ENCODE measurements at places on chromosomes 7 and 10.

DNA sequence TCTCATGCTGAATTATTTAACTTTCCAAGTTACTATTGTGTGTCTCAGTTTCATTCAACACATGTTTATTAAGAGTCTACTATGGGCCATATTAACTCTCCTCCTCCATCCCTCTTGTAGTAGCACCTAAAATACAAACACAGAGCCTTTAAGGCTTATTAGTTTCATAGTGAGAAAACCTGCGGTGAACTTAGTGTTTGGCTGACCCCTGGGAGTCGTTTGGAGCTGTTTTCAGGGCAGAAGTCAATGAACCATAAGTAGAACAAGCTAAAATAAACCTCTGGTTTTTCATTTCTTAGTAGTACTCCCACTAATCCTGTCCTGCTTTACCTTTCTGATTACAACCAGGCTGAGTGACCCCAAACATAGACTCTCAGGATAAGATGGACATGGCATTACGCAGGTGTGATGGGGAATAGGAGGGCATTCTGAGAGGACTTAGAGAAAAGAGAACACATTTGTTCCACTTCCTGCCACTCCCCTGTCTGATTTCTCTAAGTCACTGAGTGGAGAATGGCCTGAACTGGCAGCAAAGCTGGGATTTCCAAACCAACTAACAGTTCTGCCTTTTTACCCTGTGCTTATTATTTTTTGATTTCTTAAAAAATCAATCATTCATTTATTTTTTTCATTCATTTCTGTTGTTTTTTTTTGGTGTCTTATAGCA, 74.5 kb downstream of the LRMDA start:
- DNase-seq = no peak

- DNase-seq = no peak
These were observed 289.9 kb upstream of the CELF2 start for GRCh38 chr10:10727812-10728211.

- no peak for DNase-seq
These were observed 11.7 kb upstream of the TBRG4 start for GRCh38 chr7:45122975-45123860.

DNA sequence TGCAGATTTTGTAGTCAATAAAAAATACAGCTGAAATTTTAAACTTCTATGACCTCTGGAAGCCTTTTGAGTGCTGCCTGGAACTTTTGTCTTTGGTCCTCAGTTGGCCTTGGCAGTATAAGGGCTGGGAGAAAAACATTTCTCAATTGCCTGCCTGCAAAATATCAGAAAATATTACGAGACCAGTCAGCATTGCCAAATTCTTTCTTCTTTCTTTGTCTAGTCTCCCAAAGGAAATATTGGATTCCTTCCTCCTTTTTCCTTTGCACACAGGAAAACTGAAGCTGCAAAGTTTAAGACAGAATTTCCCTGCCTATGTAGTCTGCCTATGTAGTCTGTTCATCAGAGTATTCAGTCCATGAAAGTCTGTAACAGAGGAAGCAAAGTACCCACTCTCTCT, 95.9 kb downstream of the CHRM2 start:
- DNase-seq = no peak

- no peak for DNase-seq
These were observed 97.3 kb downstream of the CDK6 start for GRCh38 chr7:92739091-92739490.

- no peak for DNase-seq
These were observed 10.9 kb upstream of the ERCC6 start for GRCh38 chr10:49549640-49550346.

DNA sequence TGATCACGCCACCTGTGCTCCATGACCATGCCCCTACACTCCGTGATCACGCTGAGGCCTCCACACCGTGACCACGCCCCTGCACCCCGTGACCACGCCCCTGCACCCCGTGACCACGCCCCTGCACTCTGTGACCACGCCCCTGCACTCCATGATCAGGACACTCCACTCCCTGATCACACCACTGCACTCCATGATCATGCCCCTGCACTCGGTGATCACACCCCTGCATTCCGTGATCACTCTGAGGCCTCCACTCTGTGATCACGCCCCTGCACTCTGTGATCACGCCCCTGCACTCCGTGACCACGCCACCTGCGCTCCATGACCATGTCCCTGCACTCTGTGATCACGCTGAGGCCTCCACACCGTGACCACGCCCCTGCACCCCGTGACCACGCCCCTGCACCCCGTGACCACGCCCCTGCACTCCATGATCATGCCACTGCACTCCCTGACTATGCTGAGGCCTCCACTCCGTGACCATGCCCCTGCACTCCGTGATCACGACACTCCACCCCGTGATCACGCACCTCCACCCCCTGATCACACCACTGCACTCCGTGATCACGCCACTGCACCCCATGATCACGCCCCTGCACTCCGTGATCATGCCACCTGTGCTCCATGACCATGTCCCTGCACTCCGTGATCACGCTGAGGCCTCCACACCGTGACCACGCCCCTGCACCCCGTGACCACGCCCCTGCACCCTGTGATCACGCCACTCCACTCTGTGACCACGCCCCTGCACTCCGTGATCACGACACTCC, 27.7 kb downstream of the STK32C start:
- DNase-seq = no peak

GRCh38 chr7:82360591-82361368, 82.8 kb downstream of the CACNA2D1 start:
- no peak for DNase-seq

DNA sequence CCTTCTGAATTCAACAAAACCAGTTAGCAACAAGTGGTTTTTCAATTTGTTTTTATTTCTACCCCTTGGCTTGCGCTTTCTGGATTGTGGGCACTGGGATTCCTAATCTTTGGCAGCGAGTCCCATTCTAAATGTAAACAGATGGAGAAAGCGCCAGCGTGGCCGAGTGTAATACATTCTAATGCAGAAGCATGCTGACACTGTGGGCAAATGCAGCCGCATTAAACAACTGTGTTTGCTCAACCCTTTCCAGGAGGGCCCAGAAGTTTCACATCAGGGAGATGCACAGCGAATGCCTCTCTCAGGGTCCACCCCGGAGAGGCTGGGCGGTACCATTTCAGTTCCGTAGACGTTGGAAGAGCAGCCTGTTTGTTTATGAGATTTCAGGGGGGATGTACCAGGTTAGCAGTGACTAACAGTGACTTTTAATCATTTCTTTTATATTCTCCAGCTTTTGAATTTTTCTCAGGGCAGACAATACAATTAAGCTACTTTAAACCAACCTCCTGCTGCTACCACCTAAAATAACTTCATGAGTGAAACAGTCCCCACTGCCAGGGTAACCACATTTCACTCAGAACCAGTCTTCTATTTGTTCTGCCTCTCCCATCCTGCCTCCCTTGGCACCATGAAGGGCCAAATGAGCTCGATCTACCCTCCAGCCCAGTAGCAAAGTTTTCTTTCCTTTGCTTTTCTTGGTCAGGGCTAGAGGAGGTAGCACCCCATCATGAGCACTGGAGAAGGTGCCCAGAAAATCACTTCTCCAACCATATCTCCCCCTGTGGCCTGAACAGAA, 164.2 kb upstream of the ITGB1 start:
- DNase-seq = no peak

- DNase-seq = no peak
These were observed 265.1 kb downstream of the FGFR2 start for GRCh38 chr10:121332829-121333765.

- DNase-seq = no peak
These were observed 16.6 kb downstream of the RBP4 start for GRCh38 chr10:93584445-93584844.

GRCh38 chr10:15341502-15342128, 29.5 kb downstream of the FAM171A1 start:
- no peak for DNase-seq

DNA sequence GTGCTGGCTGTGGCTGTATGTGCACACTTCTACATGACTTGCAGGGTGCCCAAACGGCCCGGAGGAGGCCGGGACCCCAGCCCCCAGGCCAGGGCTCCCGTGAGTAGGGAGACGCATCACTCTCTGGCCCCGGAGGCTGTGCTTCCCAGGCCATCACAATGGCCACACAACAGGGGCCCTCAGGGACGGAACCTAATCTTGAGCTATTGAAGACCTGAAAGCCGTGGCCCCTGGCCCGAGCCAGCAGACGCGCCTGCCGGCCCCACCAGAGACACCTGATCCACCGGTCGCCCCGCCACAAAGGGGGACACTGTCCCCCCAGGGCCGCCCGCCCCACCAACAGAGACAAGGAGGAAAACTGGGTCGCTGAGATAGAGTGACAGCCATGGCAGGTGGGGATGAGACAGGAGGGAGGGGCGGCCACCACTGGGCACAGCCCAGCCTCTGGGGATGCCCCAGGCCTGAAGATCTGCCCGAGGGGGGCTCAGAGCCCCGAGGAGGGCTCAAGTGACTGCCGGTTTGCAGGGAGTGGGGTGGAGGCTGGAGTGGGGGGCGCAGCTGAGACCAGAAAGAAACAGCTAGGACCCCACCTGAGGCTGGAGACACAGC, 10.2 kb upstream of the LFNG start:
- DNase-seq = no peak

- no peak for DNase-seq
These were observed 161.6 kb downstream of the LRMDA start for GRCh38 chr10:75592791-75593643.

GRCh38 chr10:35555962-35556930, 48.9 kb upstream of the GJD4 start:
- DNase-seq = no peak

GRCh38 chr10:17805330-17805729, 3.8 kb upstream of the MRC1 start:
- no peak for DNase-seq

- no peak for DNase-seq
These were observed 57.5 kb downstream of the KLHDC10 start for GRCh38 chr7:130127821-130128317.

- DNase-seq = no peak
These were observed 34.3 kb upstream of the DNAH11 start for GRCh38 chr7:21508538-21508937.

DNA sequence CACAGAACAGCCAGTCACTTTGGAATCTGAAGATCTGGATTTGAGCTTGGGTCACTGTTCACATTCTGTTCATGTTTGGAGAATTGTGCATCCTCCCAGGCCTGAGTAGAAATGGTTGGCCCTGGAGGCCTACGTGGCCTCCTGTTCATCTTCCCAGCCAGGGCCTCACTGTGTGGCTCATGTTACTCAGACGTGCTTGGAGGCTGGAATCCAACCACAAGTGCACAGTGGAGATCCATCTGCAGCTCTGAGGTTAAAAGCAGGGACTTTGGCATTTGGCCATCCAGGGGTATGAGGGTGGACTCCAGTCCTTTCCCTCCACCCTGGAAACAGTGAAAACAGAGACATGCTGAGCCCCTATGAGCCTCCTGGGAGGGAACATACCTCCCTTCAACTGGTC, 709.0 kb upstream of the IGFBP3 start:
- DNase-seq = no peak

- DNase-seq = no peak
These were observed 76.6 kb downstream of the CNNM2 start for GRCh38 chr10:102994531-102995295.

GRCh38 chr10:69360485-69361302, 56.0 kb downstream of the TACR2 start:
- DNase-seq = no peak

DNA sequence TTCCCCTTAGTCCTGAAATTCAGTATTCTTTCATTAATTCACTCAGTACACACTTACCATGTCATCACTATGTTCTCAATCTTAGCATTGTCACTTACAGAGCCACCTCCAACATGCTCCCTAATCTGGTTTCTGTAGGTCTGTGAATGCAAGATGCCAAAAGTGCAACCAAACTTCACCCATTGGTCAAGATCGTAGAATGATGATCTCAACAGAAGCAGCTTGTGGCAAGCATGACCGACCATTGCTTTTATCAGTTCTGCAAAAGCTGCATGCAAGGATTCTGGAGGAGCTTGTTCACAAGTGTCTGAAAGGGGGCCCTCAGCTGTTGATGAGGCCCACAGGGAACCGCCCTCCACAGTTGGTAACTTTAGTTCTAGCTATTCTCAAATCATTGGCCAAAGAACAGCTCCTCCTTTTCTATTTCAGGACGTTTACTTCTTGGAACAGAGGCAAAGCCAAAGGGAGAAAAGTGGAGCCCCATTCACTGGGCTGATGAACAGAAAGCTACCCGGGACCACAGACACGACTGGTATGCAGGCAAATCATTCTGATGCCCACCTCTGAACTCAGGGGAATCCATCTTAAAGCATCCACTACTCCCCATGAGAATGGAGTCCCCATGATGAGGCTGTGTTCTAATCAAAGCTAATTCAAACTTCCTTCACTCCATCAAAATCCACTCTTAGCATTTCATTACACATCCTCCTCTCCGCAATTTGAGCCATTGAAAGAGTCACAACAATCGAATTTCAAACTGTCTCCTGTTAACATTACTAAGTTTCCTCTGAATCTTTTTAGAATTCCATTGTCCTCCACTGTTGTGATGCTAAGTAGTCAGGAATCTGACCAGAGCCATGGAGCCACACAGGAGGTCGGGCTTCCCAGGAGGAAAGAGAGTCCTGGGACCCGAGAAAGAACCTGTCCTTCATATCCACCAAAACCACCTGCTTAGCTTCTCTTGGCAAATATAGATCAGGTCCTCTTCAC, 13.9 kb downstream of the GRB10 start:
- DNase-seq = no peak

DNA sequence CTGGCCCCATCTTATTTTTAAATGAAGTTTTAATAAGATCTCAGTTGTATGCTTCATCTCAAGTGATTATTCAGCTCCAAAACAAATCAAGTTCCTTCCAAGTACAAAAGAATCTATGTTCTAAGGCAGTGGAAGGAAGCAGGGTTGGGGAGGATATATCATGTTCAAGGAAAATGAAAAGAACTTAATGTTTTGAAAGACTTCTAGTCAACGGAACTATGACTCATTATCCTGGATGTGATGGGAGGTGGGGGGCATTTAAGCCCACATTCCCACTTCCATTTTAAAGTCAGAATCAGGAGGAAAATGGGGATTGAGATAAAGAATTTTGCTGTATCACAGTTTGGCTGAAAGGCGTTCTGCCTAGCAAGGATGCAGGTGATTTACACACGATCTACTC, 59.4 kb downstream of the FANK1 start:
- DNase-seq = no peak

DNA sequence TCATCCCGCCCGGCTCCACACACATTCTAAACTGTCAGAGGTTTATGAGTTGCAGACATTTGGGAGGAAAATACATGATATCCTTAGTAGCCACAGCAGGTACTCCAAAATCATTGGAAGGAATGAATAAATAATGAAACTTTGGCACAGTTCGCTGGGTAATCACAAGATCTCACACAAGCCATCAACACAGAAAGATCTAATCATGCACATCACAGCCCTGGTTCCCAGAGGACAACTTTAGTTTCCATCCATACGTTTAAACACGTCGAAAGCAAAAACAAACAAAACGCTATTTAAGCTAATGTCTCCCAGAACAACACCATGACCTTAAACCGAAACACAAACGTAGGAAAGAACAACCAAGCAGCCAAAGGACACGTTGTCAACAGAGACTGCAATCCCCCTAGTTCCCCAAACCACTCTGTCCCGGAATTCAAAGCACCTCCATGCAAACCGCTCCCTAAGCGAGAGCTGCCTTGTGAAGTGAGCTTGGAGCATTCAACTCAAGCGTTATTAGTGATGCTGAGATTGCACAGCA, 12.3 kb downstream of the SVIL start:
- DNase-seq = no peak

- no peak for DNase-seq
These were observed 2.9 kb upstream of the TRIM8 start for GRCh38 chr10:102641402-102641801.

- DNase-seq = no peak
These were observed 144.8 kb downstream of the ICA1 start for GRCh38 chr7:8117195-8117594.

GRCh38 chr10:106134326-106135000, 1030.0 kb downstream of the SORCS1 start:
- DNase-seq = no peak
